ENCODE measurements at places on chromosomes 4 and X.
A peak's percentile ranks its signal among the peaks of the same experiment; 100 is the strongest.

GRCh38 chr4:120692964-120693363, 229.6 kb downstream of the PRDM5 start:
- no peak for DNase-seq

DNA sequence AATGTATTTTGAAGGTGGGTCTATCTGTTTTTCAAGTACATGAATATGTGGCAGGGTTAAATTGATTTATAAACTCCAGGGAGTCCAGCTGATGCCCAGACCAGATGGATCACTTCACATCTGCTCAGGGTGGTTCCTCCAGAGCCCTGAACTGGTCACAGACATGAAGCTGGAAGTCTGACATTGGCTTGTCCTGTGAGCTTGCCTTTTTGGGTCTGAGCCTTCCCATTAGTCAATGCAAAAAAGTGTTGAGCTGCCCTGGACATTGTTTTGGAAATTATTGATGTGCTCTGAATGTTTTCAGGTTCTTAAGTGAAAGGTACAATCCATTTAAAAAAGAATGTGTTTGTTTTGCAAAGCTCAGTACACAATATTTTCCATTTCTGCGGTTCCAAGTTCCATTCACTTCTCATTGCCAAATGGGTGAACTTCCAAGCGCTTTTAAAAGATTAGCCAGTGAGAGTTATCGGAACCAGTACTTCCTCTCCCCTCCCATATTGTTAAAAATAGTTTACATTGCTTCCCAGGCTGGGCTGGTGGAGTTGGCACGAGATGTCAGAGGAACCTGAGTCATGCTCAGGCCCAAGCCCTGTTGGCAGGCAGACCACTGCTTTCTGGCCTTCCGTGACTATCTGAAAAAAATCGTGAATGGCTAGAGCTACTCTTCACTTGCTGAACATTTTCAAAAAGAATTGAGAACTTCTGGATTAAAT, 52.1 kb downstream of the PDGFRA start:
- peak; percentile 70 for DNase-seq

GRCh38 chr4:173432430-173432829, 33.5 kb upstream of the SCRG1 start:
- DNase-seq = no peak

GRCh38 chr4:27407616-27408015, 547.0 kb downstream of the STIM2 start:
- DNase-seq = no peak

DNA sequence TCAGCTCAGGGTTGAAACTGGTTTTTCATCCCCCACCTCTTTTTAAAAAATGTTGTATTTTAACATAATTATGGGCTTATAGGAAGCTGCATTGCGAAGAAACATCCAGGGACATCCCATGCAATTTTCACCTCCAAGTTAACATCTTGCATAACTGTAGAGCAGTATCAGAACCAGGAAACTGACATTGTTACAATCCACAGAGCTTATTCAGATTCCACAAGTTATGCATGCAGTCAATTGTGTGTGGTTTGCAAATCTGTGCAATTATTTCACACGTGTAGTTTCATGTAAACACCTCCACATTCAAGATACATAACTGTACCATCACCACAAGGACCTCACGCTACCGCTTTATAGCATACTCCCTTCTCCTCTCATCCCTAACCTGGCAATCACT, 97.5 kb upstream of the GATB start:
- no peak for DNase-seq

- DNase-seq = no peak
These were observed 46.5 kb upstream of the FAT4 start for GRCh38 chr4:125268068-125268755.

DNA sequence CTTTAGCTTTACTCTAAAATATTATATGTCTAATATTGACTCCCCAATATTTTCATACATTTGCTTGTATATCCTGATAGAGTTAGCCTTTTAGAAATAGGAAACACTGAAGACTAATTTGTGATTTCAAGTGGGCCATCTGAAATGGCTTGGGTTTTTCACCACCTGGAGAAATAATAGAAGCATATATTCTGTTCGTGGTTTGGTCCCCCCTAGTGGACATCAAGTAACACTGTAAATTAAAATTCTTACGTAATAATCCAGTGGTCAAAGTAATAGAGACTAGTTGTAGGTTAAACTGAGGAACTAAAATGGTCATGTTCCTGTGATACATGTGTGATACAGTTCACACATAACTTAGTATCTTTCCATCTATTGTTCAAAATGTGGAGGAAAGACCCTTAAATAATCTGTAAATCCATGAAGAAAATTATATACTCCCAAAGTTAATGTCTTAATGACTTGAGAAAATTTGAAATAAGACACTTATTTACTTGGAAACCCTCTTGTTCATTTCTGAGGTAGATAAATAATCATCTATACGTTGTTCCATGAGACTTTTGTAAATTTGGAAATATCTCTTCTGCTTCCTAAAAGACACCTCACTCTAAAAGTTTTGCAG, 79.8 kb upstream of the SMARCAD1 start:
- no peak for DNase-seq

- DNase-seq = no peak
These were observed 1504.8 kb downstream of the C4orf33 start for GRCh38 chr4:130600706-130601105.

DNA sequence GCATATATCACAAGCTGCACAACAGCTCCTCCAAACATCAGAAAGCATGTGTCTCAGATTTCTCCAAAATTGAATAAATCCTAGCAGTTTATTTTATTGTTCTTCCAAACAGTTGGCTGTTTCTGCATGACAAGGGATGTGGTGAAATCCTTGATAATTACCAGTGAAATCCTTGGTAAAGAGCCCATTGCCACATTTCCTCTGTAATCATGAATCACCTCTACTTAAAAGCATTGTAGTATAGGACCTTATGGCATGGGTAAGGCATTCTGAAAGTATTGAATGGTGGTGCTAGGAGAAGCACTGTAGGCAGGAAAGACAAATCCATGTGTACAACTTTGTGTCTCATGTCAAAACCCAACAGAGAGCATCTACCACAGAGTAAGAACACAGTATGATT, 135.8 kb upstream of the NDST3 start:
- no peak for DNase-seq

GRCh38 chrX:43349363-43349762, 306.7 kb upstream of the MAOA start:
- DNase-seq = no peak

DNA sequence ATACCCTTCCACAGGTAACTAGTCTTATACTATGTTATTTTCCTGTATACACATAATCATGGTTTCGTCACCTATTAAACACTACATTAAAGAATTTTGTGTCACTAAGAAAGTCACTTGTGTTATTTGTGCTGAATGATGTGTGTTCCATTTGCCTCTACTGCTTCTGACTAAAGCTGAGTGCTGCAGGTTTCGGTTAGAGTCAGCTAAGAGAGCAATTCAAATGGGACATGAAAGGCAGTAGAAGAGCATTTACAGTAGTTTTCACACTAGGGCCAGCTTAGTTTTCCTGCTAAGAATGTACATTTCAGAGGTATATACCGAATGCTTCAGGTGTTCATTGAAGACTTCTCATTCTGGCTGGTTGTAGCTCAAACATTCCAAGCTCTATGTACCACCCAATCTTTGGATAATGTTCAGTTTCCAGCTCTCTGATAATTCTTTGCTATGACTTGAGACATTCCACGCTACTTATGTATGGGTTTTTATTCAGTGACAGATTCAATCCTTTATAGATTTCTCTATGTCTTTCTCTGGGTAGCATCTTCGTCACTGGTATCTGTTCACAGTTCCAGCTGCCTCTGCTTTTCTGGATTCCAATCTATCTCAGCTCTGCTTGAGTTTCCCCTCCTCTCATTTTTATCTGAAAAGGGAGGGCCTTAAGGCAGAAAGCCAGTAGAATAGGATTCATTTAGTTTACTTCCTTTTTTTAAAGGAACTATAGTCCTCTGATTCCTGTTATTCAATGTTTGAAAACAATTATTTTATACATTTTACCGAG, 164.4 kb downstream of the CXXC4 start:
- no peak for DNase-seq

DNA sequence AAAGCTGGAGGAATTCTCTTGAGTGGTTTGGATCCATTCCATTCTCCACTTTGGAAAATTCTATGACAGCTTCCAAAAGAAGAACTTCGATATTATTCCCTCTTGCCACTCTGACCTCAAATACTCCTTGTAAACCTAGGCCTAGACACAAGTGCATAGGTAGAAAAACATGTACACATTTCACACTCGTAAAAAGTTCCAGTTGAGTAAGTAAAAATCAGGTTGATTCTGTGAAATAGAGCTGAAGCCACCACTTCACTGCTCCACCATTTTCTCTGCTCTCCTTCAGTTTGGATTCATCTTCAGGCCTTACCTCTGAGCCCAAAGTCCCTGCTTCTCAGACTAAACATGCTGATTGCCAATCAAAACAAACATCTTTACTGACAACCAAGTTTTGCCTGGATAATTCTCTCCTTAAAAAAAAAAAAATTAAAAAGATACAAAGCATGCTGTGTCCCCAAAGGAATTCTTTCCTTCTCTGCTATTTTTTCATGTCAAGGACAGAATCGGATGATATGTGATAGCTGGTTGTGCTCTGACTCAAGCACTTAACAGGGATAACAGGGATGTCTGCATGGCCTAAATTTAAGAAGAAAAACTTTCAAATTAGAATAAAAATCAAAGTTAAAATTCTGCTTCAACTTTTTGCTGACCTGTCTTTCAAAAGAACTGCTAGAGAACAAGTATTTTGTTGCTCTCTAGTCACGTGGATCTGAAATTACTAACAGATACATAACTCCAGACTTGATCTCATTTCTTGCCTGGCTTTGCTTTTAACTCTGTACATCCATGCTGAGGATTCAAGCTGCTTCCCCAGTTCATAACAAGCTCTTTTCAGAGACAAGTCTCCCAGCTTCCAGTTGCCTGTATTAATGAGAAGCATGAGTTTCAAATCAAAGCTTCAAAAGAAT, 420.9 kb upstream of the INTU start:
- no peak for DNase-seq

GRCh38 chrX:110414679-110415439, 56.2 kb downstream of the RTL9 start:
- no peak for DNase-seq

DNA sequence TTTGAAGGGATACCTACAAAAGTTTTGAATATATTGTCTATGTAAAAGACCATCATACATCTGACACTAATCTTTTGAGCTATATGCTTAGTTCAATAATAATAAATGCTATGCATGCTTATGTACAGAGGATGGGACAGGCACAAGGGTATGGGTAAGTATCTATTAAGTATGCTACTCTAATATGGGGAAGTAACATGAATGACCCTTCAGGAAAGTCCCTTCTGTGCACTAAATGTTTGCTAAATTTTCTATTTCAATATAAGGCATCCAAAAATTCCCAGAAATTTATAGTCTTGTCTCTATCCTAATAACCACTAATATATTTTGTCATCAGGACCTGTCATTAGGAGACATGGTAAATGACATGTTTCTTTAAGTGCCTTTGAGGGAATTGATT, 19.0 kb downstream of the ATP8A1 start:
- no peak for DNase-seq

GRCh38 chrX:69501429-69501828, 2.7 kb upstream of the NALF2 start:
- no peak for DNase-seq

DNA sequence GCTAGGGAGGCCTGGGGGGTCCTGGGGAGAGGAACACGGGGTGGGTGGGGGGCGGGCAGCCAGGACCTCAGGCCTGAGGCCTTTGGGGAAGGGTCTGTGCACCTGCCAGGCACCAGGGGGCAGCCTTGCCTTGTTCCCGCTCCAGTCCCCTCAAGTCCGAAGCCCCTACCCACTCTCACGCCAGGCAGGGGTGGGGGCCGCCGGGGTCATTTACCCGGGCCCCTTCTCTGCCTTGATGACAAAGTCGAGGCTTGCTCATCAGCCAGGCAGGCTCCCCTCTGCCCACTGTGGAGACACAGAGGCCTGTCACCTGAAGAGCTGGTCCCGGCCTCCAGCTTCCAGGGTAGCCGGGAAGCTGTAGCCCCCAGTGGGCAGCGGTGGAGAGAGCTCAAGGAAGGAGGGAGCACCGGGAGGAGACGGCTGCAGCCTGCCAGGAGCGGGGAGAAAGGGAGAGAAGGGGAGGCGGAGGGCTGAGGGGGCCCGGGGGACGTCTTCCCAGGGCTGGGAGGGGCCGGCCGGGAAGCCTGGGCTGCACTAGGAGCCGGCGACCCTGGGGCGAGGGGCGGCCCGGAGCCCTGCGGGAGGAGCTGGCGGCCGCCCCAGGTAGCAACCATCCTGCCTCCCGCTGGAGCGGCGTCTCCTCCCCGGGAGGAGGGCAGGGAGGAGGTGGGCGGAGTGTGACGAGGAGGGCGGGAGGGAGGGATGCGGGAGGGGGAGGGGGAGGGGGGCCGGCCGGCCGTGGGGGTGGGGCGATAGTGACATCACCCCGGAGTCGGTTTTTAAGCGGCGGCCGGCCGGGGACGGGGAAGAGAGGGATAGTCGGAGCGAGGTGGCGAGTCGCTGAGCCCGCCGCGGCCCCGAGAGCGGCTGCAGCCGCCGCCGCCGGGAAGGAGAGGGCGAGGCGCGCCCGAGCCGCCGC, at the start of gene SLC6A8:
SLC6A8 (plus strand) TSS at position 806 of the 919 bp plus-strand sequence. CDS start 649 bp downstream, outside the sequence.
- no peak for DNase-seq

DNA sequence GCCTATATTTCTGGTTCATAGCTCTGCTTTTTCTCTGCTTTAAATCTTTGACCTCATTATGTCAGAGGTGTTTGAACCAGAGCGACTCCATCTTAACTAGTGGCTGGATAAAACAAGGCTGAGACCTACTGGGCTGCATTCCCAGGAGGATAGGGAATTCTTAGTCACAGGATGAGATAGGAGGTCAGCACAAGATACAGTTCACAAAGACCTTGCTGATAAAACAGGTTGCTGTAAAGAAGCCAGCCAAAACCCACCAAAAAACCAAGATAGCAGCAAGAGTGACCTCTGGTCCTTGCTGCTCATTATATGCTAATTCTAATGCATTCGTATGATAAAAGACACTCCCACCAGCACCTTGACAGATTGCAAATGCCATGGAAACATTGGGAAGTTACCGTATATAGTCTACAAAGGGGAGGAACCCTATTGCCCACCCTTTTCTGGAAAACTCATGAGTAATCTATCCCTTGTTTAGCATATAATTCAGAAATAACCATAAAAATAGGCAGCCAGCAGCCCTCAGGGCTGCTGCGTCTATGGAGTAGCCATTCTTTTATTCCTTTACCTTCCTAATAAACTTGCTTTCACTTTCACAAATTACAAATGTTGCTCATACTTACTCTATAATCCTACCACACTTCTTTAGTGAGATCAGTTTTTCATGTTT, 193.9 kb downstream of the NAF1 start:
- no peak for DNase-seq

All from thoracic aorta (tissue), 2 donors.